ENCODE measurements at places on chromosomes 7 and 10.

GRCh38 chr7:110861163-110861562 is 229.8 kb upstream of the LRRN3 start:
- no peak for DNase-seq

- no peak for DNase-seq
Observed at GRCh38 chr10:28186461-28186860, 116.4 kb downstream of the MPP7 start.

GRCh38 chr7:128116740-128117139 is 85.5 kb upstream of the LRRC4 start:
- no peak for DNase-seq

DNA sequence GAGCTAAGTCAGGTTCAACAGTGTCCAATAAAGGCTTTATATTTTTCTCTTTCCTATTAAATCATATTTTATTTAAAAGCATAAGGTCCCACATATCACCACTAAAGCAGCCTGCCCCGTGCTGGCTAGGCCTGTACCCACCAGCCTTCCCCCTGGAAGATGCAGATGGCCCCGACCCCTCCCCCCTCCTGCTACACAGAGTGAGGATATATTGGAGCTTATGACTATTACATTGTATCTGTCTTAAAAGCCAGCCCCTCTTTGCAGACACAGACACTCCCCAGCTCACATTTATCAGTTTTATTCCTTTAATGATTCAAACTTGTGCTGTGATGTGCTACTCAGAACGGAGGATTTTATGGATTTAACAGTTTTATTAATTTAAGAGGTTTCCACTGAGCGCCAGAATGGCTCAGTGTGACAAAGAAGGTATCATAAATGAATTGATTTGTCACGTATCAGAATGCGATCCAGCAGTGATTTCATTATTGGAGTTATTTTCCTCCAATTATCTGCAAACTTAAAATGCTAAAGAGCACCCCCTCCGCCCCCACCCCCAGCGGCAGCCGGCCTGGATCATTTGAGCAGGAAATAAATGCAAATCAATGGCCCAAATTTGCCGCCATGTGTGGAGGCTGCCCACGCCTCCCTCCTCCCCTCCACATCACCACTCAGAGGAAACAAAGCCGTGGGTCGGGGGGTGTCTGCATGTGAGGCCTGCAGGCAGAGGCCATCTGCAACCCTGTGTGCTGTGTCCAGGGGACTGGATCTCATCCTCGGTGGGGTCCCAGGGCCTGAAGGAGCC is 72.6 kb upstream of the ZMIZ1 start:
- no peak for DNase-seq

DNA sequence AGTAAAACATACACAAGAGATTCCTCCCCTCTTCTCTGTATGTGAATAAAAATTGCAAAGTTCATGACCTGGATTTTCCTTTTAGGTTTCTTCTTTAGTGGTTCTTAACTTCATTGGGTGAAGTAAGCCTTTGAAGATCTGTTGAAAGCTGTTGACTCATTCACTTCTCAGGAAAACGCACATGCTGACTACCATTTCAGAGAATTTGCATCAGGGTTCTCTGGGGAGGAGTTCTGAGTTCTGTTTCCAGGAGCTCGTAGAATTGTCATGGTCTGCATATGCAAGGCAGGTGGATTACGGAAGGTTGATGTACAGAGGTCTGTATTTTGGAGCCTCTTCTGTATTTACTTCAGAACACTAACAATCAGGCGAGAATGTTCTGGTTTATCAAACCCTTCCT is 962 bp upstream of the SLC26A4 start:
- no peak for DNase-seq

GRCh38 chr10:4545062-4545461 is 280.9 kb upstream of the AKR1E2 start:
- DNase-seq = no peak

DNA sequence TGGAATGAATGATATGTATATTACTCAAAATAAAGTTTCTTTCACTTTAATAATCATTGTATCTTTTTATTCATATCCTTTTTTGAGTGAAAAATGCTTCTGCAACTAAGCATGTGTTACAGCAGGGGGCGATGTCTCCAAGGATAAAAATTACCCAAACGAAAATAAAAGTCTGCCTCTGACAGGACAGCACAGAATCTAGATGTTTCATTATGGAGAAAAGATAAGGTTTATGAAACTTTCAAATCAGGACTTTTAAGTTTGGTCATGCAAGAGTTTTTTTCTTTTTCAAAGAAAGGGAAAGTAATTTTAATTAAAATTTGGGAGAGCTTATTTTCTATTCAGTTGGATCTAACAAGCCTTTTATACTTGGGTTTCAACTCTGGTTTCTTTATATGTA is 48.4 kb downstream of the TES start:
- no peak for DNase-seq

GRCh38 chr10:82392533-82392932 is 517.5 kb downstream of the NRG3 start:
- no peak for DNase-seq

DNA sequence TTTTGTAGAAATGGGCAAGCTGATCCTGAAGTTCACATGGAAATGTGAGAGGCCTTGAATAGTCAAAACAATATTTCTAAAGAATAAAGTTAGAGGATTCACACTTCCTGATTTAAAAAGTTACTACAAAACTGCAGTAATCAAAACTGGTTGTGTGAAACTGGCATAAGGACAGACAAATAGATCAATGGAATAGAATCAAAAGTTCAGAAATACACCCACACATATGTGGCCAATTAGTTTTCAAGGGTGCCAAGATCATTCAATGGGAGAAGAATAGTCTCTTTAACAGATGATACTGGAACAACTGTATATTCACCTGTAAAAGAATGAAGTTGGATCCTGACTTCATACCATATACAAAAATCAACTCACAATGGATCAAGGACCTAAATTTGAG is 27.7 kb downstream of the DNAJC9 start:
- DNase-seq = no peak

- no peak for DNase-seq
Observed at GRCh38 chr7:156665101-156665500, 24.5 kb downstream of the RNF32 start.

DNA sequence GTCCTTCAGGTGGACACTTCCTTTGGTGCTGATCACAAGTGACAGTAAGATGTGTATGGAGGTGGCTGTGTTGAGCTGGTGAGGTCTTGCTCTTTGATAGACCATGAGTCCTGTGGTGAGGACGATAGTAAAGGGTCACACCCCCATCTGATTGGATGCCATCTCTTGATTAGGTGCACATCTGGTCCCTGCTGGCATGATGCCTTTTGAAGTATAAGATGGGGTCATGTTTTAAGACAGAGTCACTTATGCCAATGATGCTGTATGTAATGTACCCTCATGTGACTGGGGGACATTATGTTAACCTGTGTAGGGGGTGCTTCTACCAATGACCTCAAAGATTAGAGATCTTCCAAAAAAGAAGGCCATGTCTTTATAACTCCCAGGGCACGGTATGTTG is 644.6 kb downstream of the ACTR3B start:
- DNase-seq = no peak

DNA sequence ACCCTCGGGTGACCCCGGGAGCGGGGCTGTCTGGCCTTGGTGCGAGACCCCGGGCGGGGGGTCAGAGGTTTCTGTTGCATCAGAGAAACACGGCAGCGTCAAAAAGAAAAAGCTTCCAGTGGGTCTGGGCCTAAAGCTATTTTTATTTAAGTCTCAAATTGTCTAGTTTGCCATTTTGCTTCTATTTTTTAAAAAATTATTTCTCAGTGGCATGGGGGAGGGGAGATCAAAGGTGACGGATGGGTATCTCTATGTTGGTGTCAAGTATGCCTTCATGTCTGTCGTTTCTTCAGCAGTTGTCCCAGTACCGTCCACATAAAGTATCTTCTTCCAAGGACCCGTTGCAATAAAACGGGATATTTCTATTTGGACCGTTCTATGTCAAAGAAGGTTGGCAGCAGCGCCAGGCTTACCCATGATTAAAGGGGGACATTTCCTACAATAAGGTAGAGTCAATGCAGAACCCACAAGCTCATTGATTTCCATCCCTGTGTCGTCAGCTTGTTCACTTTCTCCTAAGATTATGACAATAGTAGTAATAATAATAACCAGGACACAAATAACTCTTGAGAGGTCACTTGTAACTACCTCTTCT is 26.0 kb upstream of the VAX1 start:
- DNase-seq = no peak

DNA sequence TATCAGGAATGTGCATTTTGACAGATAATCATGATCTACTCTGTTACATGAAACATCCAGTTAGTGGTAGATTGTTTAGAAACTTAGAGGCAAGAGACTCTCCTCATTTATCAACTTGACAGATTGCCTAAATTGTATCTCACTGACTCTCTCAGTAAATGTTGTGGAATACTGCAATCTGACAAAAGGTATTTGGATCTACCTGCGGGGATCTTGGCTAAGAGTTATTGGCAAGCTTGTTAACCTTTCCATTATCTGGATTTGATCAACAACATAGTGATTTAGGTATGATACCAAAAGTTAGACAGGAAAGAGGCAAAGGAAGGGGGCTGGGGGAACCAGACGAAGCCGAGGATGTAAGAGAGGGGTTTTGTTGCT is 2.0 kb downstream of the VSTM2A start:
- no peak for DNase-seq

GRCh38 chr7:150780292-150780691 is 19.9 kb downstream of the TMEM176B start:
- DNase-seq = no peak

DNA sequence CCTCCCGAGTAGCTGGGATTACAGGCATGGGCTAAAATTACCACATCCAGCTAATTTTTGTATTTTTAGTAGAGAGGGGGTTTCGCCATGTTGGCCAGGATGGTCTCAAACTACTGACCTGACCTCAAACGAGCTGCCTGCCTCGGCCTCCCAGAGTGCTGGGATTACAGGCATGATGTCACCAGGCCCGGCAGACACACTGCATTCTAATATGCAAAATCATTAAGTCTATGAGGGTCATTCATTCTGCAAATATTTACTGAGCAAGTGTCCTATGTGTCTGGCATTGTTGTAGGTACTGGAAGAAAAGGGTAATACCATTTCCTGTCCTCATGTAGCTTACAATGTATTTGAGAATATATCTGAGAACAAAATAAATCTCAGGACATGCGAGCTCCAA is 2.7 kb downstream of the PUS7 start:
- DNase-seq = no peak

DNA sequence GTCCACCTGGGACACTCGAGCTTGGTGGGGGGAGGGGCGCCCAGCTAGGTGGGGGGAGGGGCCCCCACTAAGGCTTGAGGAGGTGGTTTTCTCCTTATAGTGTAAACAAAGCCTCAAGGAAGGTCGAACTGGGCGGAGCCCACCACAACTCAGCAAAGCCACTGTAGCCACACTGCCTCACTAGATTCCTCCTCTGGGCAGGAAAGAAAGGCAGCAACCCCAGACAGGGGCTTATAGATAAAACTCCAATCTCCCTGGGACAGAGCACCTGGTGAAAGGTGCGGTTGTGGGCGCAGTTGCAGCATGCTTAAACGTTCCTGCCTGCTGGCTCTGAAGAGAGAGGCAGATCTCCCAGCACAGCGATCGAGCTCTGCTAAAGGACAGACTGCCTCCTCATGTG is 133.1 kb downstream of the SNX13 start:
- DNase-seq = no peak

GRCh38 chr10:122774231-122774630 is 71.4 kb downstream of the CUZD1 start:
- DNase-seq = no peak

- no peak for DNase-seq
Observed at GRCh38 chr10:62993121-62993520, 140.0 kb upstream of the NRBF2 start.

- no peak for DNase-seq
Observed at GRCh38 chr7:154744256-154744860, 258.6 kb downstream of the PAXIP1 start.

DNA sequence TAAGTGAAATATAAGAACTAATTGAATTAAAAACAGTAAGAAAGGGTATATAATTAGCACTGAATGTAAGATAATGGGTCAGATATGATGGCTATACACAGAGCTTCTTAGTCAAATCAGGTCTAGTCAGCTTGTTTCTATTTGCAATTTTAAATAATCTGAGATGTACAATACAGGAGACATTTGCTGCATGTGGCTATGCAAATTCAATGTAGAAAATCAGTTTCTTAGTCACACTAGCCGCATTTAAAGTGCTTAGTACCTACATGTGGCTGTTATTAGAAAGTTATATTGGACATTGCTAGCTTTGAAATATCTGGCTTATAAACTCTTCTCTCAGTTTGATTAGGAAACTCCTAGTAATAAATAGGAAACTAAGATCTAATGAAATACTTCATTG is 25.3 kb downstream of the CCDC7 start:
- no peak for DNase-seq

DNA sequence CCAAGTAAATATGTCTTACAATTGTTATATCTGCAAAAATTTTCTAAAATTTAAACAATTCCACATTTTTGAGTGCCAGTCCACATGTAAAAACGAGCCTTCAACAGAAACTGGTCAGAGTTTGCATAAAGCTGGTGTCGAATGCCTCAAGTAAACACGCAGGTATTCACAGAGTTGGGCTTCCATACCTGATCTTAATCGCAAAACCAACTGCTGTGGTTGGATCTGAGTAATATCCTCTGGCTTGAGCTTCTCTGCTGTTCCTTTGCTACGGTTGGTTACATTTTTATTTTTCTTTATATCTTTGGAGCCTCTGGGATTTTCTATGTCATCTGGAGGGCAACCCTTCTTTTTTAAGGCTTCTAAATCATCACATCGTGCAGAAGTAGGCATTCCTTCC is 28.4 kb downstream of the ITGB1 start:
- no peak for DNase-seq
